ENCODE measurements at places on chromosomes 1 and 21.

DNA sequence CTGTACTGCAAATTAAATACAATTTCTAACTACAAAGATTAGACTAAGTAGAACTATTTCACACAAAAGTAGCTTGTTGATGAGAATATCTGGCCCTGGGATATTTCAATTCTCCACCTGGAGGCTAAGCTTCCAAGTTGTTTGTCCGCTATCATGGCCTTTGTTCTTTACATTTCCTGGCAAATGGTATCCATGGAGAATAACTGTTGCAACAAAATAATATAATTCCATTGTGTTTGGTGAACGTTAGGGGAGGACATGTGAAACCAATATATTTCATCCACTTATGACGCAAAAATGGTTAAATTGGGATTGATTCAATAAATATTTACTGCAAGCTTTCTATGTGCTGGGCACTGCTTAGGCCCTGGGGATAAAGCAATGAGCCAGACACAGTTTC lies 565.4 kb downstream of the PTPRC start:
- no peak for DNase-seq

GRCh38 chr1:86140281-86140880 lies 16.2 kb downstream of the COL24A1 start:
- DNase-seq: no peak

DNA sequence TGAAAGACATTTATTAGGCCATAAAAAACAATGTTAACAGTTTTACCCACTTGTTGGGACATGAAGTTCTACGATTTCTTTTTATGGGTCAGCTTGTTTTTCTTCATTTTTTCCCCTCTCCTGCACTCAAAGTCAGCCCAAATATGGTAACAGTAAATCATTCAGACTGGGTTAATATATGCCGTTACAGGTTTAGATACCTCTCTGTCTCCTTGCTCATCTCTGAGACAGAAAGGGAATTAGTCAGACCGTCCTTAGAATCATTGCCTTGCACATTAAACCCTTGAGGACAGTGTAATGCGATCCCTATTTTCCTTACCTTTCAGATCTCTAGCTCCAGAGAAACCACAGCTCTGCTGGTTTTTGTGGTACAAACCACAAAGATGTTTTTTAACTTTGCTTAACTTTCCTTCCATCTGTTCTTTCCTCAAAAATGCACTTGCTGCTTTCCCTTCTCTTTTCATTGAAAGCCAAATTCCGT lies 613.3 kb downstream of the PLPP3 start:
- no peak for DNase-seq

DNA sequence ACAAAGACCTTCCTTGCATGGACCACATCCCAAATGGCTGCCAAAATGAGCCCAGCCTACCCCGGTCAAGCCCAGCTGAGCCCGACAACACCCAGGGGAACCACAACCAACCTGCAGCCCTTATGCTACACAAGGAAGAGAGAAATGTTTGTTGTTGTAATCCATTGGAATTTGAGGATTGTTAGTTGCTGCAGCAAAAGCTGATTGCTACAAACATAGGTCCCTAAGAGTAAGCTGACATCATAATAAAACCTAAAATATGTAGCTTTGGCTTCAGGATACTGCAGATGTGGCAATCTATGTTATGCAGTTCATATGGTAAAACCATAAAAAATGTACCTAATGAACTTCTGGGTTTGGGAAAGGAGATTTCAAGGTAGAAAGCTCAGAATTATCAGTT lies 65.5 kb upstream of the DNAH14 start:
- DNase-seq: no peak

- no peak for DNase-seq
These were observed 54.0 kb upstream of the POU2F1 start for GRCh38 chr1:167166690-167167075.

DNA sequence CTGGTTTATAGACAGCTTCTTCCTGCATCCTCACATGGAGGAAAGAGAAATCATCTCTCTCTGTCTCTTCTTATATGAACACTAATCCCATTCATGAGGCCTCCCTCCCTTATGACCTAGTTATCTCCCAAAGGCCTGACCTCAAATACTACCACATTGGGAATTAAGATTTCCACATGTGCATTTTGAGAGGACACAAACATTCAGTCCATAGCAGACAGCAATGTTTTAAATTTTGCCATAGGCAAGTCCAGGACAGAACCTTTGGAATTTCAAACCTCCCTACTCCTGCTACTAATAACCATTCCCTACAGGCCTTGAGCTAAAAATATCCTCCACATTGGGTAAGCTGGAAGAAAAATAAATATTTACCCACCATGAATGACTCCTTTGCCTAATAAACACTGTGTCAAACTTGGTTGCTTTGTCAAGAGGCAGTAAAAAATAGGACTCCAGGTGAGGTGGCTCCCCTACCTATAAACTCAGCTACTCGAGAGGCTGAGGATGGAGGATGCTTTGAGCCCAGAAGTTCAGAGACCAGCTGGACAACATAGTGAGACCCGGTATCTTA lies 113.7 kb downstream of the ZNF281 start:
- DNase-seq: no peak

DNA sequence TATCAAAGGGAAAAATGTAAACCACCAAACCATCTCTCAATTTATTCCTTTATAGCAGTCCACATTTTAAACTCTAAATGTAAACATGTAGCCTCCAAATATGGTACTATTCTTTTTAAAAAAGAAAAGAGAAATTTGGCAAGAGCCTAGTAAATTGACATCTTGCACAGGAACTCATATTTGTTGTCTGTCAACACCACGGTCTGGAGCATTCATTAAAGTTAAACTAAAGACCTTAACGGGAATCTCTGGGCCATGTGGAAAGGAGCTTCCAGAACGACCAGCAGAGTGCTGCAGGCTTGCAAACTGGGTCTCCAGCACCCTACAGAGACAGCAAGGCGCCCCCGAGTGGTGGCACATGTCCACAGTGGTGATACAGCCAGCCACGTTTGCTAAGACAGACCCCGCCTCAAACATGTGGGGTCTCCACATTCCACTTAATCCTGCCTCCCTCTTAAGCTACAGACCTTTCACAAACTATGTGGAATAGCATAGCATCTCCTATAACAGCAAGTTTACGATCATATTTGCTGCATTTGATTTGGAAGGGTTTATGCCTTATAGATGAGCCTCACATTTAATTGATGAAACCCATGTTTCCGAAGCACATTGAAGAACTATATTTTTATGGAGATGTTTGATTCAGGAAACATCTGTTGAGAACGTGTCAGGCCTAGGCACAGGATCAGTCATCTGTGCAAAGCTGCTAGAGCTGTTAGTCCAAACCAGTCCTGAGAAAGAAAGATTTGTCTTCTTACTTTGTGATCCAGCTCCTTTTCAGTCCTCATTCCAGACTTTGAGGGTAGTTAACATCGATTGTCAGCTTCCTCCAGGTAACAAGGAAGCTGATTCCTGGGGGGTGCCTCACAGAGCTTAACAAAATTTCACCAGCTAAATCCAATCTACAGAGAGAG lies 96.4 kb upstream of the BACE2 start:
- DNase-seq: no peak

- DNase-seq: no peak
These were observed 13.4 kb downstream of the NHLH2 start for GRCh38 chr1:115827452-115828044.

DNA sequence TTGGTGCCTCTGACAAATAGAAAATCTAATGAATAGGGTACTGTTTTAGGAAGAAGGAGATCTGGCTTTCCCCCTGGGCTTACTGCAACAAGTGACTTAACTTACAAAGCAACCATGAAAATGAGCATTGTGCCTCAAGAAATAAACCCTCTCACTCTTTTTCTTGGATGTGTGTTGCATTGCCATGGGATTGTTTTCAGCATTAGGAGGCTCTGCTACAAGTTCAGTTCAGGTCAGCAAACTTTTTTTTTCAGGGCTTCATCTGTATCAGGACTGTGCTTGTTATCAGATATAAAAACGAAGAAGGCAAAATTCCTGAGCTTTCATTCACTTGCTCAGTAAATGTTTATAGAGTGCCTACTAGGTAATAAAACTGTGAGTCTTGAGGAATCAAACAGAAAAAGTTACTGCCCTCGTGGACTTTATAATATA lies 37.8 kb upstream of the DOCK7 start:
- DNase-seq: no peak

- no peak for DNase-seq
These were observed 4.2 kb downstream of the MTMR11 start for GRCh38 chr1:149932474-149932873.

GRCh38 chr1:212614453-212615200 lies 6.1 kb downstream of the ATF3 start:
- DNase-seq: no peak

- DNase-seq: no peak
These were observed 69.7 kb upstream of the SPAG17 start for GRCh38 chr1:118254491-118255425.

- DNase-seq: no peak
These were observed 94.8 kb downstream of the ETS2 start for GRCh38 chr21:38900499-38900898.

- peak; percentile 37 for DNase-seq
These were observed 21.2 kb upstream of the PRKACB start for GRCh38 chr1:84122780-84123382.

DNA sequence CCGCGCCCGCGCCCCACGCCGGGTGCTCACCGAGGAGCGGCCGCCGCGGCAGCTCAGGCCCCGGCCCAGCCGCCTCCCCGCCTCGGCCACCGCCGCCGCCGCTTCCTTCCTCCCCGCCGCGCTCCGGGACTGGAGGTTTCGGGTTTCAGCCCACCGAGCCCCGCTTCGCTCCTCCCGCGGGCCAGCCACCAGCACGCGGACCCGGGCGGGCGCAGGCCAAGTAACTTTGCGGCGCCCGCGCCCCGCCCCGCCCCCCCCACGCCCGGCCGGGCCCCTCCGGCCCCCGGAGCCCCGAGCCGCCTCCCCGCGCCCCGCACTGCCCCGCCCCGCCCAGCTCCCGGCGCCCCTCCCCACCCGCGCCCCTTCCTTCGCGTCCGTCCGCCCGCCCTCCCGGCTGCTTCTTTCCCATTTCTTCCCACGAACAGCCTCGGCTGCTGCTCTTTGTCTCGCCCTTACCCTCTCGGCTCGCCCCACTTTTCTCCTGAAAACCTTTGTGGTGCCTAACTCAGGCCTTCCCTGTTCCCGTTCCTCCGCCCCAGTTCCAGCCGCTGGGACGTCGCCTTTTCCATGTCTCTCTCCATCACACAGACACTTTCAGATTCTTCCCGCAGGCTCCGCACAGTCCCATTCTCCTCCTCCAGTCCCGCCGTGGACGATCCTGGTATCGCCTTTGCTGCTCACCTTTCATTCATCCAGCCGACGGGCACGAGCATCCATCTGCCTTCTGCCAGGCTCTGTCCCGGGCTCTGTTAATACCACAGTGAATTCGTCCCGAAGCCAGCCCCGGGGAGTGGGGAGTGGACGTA lies at the start of gene GPR161:
GPR161 (minus strand) TSS at position 222 of the 806 bp plus-strand sequence. CDS start 32,080 bp downstream, outside the sequence.
- DNase-seq: peak; percentile 11

DNA sequence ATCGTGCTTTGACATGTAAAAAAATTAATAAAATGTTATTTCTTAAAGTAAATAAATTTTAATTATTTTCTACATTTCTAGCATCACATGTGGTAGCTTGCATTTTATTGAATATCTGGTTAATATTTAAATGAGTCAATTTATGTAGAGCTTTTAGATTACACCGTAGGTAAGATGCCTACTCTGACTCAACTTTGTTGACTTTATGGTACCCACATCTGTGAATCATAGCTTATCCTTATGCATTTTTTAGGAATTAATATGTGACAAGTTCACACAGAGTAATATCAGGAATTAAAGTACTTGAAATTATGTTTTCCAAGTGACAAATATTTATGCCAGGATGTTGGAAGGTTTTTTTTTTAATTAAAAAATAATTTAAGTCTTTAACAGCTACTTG lies 120.7 kb downstream of the LEPR start:
- no peak for DNase-seq

DNA sequence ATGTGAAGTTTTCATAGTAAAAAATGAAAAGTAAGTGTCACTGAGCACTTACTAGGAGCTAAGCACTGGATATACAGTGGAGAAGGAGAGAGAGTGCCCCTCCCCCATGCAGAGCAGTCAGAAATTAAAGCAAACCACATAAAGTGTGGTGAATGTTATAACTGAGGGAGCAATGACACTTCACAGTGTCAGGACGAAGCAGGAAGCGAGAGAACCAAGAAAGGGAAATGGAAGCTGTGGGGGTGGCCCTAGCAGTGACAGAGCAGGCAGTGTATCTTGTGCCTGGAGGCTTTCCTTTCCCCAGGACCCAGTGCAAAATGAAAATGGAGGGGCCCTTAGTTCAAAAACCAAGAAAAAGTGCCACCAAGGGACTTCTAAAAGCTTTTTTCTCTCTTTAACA lies 21.5 kb upstream of the RCAN3 start:
- DNase-seq: peak; percentile 73

DNA sequence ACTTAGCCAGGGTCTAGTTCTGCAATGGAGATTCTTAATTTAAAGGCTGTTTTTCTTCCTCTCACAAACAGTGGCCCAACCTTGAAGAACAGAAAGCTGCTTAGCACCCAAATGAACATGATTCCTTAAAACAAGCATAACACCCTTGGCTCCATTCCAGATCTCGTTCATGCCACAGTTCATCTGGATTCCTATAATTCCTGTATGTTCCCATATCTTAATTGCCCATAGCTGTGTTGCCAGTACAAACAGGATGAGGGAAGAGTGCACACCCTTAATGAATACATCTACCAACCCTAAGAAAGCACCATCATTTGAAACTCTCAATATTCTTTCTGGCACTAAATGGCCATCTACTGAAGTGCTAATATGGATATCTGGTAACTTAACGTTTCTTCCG lies 45.5 kb downstream of the TGFB2 start:
- DNase-seq: no peak

DNA sequence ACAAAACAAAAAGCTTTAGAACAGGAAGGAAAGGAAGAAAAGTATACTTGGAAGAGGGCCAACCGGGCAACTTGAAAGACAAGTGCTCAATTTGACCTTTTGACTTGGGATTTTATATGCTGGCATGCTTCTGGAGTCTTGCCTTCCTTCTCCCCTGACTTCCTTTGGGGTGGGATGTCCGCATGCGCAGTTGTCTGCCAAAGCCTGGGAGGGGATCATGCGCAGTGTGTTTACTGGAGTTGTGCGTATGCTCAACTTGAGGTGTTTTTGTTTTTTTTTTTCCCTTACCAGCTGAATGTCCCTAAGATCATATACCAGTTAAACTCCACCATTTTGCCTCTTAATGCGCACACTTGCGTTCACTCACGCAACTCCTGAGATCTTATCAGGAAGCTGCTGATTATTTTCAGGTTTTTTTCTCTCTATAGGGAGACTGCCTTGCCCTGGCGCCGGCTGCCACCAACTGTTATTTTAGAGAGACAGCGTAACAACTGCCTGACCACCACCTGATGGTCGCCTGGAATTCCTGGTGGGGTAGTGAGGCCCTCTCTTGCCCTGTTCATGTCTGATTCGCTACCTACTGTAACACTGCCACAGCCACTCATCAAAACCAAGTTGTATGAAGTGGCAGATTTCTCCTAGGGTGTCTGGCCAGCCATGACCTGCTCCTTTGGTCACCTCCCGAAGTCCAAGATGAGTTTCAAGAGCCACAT lies 138.7 kb upstream of the ZNF644 start:
- DNase-seq: no peak

DNA sequence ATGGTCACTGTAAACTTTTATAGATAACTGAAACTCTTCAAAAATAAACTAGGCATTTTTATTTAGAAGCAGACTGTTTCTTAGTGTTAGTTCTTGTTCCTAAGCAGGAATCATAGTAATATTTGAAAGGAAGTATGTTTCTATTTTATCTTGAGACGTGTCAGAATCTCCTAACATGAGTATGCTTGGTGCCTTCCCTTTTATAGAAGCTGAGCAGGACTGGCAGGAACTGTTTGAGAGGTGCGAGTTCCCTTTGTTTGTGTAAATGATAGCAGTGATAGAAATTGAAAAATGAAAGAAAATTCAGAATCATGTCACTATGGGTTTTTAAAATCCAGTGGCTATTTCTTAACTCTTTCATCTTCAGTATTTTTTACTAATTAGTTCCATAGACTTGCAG lies 56.9 kb downstream of the LRRC8D start:
- DNase-seq: no peak

Measured in stimulated activated CD4-positive, alpha-beta T cell treated with anti-CD3 and anti-CD28 coated beads, Interleukin-1b, Interleukin-23, amount 100 ng/mL, for 48 hours (primary cell).